ENCODE measurements at places on chromosomes 13 and 19.

GRCh38 chr19:35265126-35265899 lies 3.4 kb upstream of the USF2 start:
- no peak for DNase-seq

- DNase-seq: no peak
These were observed 14.4 kb upstream of the DPP9 start for GRCh38 chr19:4737955-4738600.

DNA sequence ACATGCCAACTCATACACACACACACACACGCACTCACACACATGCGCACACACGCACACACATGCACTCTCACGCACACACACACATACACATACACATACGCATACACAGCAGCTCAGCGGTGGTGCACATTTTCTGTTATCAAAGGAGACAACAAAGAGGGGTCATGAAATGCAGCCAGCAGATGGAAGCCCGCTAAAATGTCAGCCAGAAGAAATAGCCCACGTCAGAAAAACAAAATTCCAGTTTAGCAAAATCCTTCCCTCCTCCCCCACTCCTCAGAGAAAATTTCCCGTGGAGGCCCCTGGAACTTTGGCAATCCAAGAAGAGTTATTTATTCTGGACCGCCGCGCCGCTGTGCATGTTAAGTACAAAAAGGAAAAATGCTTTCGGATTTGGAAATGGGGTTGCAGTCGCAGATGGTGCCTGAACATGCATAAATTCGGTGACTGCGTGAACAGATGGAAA lies 114.6 kb upstream of the VSTM2B start:
- DNase-seq: no peak

- no peak for DNase-seq
These were observed 106.1 kb downstream of the NHLRC3 start for GRCh38 chr13:39144391-39144790.

DNA sequence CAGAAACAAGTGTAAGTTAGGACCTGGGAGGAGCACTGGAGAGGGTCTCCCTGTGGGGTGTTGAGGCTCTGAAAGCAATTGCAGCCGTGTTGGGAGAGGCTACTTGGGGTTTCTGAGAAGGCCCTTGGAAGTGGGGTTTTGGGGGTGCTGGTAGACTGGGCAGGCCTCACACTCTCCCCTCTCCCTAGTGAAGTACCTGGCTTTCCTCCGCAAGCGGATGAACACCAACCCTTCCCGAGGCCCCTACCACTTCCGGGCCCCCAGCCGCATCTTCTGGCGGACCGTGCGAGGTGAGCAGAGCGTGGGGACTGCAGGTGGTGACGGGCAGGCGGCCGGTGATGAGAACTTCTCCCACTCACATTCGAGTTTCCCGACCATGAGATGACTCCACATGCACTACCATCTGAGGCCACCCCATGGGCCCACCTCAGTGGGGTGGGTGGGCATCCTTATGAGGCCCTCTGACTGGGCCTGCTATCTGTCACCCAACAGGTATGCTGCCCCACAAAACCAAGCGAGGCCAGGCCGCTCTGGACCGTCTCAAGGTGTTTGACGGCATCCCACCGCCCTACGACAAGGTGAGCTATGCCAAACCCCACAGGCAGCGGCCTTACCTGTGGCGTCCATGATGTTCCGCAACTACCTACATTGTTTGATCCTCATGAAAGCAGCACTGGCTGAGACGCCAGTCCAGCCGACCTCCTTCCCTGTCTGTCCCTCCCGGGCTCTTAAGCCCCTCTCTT lies 3.0 kb downstream of the RPL13A start:
- DNase-seq: no peak

- DNase-seq: no peak
These were observed 44.8 kb downstream of the C13orf42 start for GRCh38 chr13:51066091-51066831.

- DNase-seq: no peak
These were observed 6.3 kb downstream of the SERP2 start for GRCh38 chr13:44379885-44380284.

GRCh38 chr19:55632463-55632834 lies 8.1 kb upstream of the ZNF784 start:
- peak; percentile 98 for DNase-seq

DNA sequence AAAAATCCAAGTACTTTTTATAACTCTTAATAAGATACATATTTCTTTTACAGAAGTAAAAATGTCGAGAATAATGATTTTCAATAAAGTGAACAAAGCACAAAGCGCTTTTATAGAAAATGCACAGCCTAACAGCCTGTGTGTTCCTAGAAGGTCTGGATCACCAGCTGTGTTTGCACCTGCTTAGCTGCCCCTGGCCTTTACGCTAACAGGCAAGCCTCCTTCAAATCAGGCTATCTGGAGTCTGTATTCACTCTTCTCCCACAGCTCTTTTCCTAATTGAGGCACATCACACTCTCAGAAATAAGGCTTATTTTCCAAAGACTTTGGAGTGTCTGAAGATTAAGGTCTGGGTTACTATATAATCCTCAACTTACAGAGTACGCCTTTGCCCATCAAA lies 183.1 kb downstream of the LHFPL6 start:
- no peak for DNase-seq

- no peak for DNase-seq
These were observed 95.2 kb upstream of the CLDN10 start for GRCh38 chr13:95457294-95457693.

DNA sequence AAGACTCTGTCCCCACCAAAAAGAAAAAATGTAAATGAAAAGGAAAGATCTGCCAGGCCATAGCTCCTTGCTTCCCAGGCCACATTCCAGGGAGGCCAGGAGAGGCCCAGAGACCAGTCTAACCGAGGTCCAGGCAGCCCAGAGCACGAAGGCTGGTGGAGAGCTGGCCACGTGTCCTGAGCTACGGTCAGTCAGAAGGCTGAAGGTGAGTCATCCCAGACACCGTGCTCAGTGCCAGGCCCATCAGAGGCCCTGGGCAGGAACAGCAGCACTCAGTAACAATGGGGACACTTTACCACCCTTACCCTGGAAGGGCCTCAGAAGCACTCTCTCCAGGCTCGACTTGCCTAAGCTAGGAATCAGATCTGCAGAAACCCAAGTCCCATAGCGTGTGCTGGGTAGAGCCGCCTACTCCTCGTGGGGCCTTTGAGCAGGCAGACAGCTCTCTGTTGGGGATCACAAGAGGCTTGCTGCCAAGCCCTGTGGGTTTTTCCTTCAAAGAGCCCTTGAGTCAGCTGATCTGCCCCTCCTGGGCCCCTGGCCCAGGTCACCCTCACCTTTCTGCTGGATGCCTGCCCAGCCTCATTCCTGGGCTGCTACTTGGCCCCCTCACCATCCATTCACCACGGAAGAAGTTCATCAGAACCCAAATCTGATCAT lies 11.6 kb upstream of the DNMT1 start:
- DNase-seq: peak; percentile 63

DNA sequence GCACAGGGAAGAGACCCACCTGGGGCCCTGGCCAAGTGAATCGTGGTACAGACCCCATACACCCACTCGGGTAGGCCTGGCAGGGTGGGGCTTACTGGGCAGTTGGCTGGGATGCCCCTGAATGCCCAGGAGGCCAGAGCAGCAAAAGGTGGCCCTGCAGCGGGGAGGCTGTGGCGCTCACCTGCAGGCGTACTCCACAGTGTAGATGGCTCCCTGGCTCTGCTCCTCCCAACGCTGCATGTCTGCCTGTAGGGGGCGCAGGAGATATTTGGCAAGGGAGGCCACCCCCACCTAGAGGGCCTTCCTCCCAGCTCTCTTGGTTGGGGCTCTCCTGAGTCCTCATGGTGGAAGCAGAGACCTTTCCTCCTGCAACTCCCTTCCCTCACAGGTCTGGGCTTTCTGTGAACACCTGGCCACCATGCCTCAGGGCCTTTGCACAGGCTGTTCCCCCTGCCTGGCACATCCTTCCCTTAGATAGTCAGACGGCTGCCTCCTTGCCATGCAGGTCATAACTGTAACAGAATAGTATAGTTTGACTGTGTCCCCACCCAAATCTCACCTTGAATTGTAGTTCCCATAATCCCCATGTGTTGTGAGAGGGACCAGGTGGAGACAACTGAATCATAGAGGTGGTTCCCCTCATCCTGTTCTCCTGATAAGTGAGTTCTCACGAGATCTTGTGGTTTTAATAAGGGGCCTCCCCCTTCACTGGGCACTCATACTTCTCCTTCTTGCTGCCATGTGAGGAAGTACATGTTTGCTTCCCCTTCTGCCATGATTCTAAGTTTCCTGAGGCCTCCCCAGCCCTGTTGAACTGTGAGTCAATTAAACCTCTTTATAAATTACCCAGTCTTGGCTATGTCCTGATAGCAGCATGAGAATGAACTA lies 5.9 kb downstream of the BORCS8 start:
- DNase-seq: peak; percentile 53

- DNase-seq: no peak
These were observed 17.0 kb downstream of the ALOX5AP start for GRCh38 chr13:30752201-30752797.

DNA sequence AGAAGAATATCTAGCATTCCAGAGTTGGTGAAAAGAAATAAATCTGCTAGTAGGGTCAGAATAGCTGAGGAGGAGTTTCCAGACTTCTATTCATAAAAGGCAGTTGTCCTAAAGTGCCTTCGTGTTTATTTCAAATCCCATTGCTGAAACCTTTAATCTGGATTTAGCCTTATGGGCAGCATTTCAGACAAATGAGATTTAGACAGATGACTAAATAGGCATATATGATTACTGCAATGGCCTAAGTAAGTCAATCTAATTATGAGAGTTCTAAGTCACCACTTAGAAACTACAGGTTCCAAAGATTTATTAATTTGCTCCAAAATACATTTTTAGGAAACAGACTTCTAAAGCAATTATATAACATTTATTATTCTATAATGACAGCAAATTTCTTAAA lies 368.7 kb downstream of the LIG4 start:
- DNase-seq: no peak

- peak; percentile 31 for DNase-seq
These were observed 449.8 kb downstream of the DACH1 start for GRCh38 chr13:71417205-71417604.

GRCh38 chr19:35107545-35107944 lies 8.1 kb upstream of the FXYD3 start:
- DNase-seq: peak; percentile 58

GRCh38 chr13:74661851-74662250 lies 527.6 kb upstream of the KLF12 start:
- no peak for DNase-seq

- no peak for DNase-seq
These were observed 108.8 kb downstream of the KCTD15 start for GRCh38 chr19:33905473-33905936.

GRCh38 chr19:27580906-27581305 lies 1632.0 kb downstream of the UQCRFS1 start:
- DNase-seq: no peak

Data from fibroblast of pulmonary artery (primary cell).